ENCODE measurements at places on chromosomes 7 and 10.

DNA sequence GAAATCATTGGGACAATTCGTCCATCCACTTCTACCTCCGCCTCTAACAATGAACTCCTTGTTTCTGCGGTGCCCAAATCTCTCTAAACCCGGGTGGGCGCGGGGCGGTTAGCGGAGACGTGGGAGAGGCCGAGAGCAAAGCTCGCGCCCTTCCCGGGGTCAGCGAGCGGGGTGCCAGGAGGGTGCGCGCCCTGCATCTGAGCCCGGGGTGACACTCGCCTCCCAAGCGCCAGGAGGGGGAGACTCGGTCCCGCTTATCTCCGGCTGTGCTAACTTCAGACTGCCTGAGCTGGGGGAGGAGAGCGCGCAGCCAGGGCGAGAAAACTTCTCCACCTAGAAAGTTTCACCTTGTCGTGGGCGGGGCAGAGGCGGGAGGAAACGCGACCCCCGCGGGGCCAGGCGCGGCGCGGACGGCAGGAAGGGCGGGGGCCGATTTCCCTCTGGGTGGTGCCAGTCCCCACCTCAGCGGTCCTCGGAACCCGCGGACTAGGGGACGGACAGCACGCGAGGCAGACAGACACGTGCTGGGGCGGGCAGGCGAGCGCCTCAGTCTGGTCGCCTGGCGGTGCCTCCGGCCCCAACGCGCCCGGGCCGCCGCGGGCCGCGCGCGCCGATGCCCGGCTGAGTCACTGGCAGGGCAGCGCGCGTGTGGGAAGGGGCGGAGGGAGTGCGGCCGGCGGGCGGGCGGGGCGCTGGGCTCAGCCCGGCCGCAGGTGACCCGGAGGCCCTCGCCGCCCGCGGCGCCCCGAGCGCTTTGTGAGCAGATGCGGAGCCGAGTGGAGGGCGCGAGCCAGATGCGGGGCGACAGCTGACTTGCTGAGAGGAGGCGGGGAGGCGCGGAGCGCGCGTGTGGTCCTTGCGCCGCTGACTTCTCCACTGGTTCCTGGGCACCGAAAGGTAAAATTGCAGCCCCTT lies at the start of gene MET:
Gene MET, plus strand, starts transcription at position 516 of the 915 bp plus-strand sequence. CDS start 26,889 bp downstream, outside the sequence.
- peak; percentile 76 for DNase-seq

GRCh38 chr10:49426490-49427360 lies 30.8 kb upstream of the DRGX start:
- DNase-seq: no peak

DNA sequence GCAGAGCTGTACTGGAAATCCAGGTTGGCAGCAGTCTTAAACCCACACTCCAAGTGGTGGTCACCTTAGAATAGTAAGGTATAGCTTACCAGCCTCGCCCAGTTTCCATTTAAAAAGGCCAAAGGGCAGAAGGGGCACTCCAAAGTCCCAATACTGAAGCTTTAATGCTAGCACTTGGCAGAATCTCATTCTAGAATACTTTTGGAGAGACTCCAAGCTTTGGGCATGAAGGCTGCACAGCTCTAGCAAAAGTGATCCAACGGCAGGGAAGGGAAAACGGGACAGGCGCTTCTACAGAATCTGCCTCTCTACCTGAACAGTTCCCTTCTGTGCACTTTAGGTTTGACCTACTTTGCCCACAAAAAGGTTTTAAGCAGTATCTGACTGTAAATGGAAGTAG lies 19.7 kb downstream of the SMURF1 start:
- DNase-seq: no peak

- no peak for DNase-seq
These were observed 170.7 kb downstream of the GATA3 start for GRCh38 chr10:8225187-8225586.

- no peak for DNase-seq
These were observed 194.1 kb downstream of the CACNB2 start for GRCh38 chr10:18334116-18334867.

- no peak for DNase-seq
These were observed 15.1 kb upstream of the RHOBTB1 start for GRCh38 chr10:60958892-60959601.

DNA sequence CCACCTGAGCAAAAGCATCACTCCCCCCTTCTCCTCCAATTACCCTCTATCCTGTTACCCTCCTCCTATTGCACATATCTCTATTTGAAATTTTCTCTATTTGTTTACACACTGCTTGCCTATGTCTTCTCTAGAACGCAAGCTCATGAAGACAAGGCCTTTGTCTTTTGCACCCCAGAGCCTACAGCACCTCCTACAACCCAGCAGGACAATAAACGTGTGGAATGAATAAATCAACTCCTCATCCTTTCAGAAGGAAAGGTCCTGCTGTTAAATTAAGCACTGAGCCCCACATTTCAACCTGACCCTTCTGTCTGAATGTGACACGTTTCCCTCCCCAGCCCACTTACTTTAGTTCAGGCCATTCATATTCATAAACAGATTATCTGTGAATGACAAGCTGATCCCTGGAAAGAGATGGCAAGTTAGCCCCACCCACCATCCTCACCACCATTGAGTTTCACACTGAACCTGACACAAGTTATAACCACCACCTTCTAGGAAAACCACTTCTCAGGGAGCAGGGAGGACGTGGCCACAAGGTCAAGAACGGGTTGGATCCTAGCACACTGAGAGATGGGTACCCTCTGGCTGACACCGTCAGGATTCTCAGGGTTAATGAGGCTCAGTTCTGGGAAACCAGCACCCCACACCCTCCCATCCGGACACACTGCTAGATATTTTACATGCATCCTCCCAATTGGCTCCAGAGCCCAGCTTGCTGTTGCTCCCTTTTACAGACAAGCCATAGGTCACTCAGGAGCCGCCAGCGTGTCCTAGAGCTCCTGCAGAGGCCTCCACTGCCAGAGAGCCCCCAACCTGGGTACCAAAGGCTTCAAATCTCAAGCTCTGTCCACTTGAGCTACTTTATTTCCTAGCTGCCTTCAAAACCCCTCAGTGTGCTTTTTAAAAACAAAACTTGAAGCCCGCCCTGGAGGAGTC lies 934 bp downstream of the PRTFDC1 start:
- no peak for DNase-seq

DNA sequence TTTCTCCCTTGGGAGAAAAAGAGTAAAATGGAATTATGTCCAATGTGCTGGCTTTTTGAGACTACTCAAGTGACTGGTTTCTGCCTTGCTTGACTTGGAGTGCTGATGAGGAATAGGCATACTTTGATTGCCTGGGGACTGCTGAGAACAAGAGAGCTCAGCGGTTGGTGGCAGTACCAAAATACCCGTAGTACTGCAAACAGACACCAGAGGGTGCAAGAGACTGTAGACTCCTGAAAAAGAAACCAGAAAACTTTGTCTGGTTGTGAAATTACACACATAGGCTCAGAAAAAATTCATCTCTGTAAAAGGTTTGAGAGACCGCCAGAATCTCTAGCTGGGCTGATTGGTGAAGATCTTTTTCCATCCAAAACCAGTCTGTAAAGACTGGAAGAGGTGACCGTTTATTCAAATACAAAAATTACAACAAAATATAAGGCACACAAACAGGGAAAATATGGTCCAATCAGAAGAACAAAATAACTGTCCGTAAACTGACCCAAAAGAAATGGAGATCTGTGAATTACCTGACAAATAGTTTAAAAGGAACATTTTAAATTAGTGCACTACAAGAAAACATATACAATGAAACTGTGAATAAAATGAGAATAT lies 18.5 kb downstream of the BICC1 start:
- DNase-seq: no peak

- peak; percentile 55 for DNase-seq
These were observed 115.7 kb downstream of the MAD1L1 start for GRCh38 chr7:2116989-2117591.

GRCh38 chr7:120272701-120273475 lies at the start of gene KCND2:
Gene KCND2, plus strand, starts transcription at chr7:120273175.
- no peak for DNase-seq

Data from H54 (cell line).